Neuronal stem cell (in vitro differentiated cells): ENCODE measurements at places on chromosomes 2 and 18.
A peak's percentile ranks its signal among the peaks of the same experiment; 100 is the strongest.

- peaks cover 6% of the 10 kb centered on the region for H3K27me3 ChIP-seq
- no peak overlapping the region for H3K4me3 ChIP-seq
- no peak overlapping the region for H3K27ac ChIP-seq
- no peaks in the 10 kb centered on the region for H3K36me3 ChIP-seq
- H3K4me1 ChIP-seq, result no peaks in the 10 kb centered on the region
Measured at GRCh38 chr2:162126111-162126519, 25.9 kb downstream of the GCG start.

DNA sequence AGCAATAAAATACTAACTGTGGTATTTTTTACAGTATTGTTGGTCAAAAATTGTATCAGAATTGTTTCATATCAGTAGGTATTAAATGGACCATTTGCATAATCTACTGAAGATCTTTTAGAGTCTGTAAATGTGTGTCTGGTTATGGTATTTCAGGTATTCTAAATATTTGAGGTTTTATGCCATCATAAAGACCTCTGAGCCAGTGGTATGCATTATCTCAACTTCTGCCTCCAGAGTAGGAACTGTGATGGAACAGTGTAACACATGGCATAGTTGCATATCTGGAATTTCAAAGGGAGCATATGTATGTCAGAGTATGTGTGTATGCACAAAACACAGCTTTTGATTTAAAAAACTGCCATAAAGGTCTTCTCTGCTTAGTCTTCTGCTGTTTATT, 15.4 kb downstream of the GREB1L start:
- no peaks in the 10 kb centered on the region for H3K27me3 ChIP-seq
- no peak overlapping the region for H3K4me3 ChIP-seq
- no peak overlapping the region for H3K27ac ChIP-seq
- H3K36me3 ChIP-seq, result peaks cover 32% of the 10 kb centered on the region
- H3K4me1 ChIP-seq, result peaks cover 17% of the 10 kb centered on the region
- no peak for DNase-seq

DNA sequence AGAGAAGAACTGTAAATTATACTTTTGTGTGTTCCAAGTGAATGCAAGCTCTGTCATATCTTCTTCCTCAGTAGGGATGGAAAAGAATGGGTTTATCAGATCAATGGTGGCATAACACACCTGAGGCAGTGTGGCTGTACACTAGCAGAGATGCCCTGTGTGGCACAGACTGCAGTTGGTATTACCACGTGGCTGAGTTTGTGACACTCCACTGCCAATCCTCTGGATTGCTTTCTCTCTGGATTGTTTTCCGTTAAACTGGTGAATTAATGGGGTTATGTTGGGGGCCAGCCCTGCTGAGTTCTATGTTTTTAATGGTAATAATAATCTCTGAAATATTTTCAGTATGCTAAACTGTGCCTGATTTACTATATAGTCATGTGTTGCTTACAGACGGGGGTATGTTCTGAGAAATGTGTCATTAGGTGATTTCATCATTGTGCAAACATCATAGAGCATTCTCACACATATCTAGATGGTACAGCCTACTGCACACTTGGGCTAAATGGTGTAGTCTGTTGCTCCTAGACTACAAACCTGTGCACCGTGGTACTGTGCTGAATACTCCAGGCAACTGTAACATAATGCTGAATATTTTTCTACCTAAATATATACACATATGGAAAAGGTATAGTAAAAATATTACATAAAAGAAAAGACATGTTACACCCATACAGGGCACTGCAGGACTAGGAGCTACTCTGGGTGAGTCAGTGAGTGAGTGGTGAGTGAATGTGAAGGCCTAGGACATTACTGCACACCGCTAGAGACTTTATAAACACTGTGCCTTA, 84.7 kb upstream of the ST6GAL2 start:
- no peaks in the 10 kb centered on the region for H3K27me3 ChIP-seq
- H3K4me3 ChIP-seq, result no peak overlapping the region
- H3K27ac ChIP-seq, result no peak overlapping the region
- no peak for DNase-seq

DNA sequence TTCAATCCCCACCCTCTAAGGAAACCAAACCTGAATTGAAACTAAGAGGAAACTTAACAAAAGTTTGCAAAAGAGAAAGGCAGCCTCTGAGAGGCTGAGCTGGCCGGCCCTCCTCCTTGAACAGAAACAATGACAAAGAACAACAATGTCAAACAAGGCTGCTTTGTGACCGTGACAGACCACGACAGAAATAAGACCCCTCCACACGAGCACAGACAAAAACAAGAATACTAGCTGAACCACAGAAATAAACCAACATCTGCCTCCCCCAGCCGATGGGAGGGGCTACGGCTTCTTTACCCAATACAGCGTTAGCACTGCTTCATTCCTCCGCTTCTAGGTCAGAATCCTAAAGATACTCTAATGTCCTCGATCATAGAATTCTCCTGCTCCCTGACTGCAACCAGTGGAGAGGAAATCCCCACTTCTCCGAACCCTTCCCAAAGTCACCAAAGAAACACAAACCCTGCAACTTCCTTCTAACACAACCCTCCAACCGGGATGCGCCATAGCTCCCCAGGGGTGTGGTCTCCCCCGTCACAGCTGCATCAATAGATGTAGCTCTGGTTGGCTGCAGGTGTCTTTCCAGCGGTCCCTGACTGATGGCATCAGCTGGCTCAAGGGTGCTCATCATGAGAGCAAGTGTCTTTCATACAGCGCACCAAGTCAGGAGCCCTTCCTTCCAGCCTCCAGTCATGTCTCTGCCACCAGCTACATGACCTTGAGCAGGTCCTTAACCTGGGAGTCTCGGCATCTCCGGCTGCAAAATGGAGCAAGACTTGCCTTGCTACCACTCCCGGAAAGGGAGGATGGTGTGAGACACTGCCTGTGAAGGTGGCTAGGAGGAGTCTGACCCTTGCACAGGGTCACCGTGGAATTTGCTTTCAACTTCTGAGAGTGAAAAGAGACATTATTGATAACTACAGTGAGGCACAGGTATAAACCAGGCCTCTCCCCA, 198.6 kb downstream of the HAUS1 start:
- peaks cover 5% of the 10 kb centered on the region for H3K4me1 ChIP-seq
- no peak for DNase-seq
- H3K27me3 ChIP-seq, result peaks cover 6% of the 10 kb centered on the region
- H3K4me3 ChIP-seq, result peak overlapping the region; percentile 2
- no peaks in the 10 kb centered on the region for H3K36me3 ChIP-seq

DNA sequence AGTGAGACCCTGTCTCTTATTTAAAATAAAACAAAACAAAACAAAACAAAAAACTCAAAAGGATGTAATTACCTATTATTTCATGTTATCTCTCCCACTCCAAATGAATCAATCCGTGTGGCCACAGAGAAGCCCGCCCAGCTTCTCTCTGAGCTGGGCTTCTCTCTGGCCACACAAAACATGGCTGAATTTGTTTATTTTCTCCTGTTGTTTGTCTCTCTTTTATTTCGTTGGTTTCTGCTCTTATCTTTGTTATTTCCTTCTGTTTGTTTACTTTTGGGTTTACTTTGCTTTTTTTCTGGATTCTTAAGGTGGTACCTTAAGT, 1.5 kb upstream of the TRABD2A start:
- peaks cover 96% of the 10 kb centered on the region for H3K27me3 ChIP-seq
- no peak overlapping the region for H3K4me3 ChIP-seq
- H3K27ac ChIP-seq, result no peak overlapping the region
- no peak for DNase-seq
- H3K4me1 ChIP-seq, result peaks cover 14% of the 10 kb centered on the region

DNA sequence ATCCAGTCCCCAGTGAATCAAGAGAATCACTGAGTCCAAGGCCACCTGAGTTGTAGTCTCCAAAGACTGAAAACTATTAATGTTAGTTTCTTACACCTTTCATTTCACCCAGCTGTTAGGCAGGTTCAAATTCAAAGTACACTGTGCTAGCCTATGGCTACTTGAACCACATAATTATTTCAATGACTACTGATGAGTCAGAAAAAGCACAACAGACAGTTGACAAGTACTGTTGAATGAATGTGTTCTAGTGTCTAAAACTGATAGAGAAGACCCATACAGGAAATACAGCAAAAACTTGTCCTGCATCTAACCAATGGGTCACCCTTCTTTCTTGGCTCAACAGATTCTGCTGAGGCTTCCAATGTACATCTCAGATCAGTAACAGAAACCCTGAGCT, 160.9 kb downstream of the MYO5B start:
- H3K27me3 ChIP-seq, result peaks cover 4% of the 10 kb centered on the region
- H3K36me3 ChIP-seq, result no peaks in the 10 kb centered on the region
- H3K4me3 ChIP-seq, result no peak overlapping the region
- DNase-seq, result no peak
- H3K27ac ChIP-seq, result no peak overlapping the region

GRCh38 chr2:230666885-230667712, 45.5 kb upstream of the CAB39 start:
- no peak overlapping the region for H3K4me3 ChIP-seq
- no peak for DNase-seq
- H3K27ac ChIP-seq, result no peak overlapping the region
- H3K4me1 ChIP-seq, result no peaks in the 10 kb centered on the region

- H3K27ac ChIP-seq, result no peak overlapping the region
- no peaks in the 10 kb centered on the region for H3K27me3 ChIP-seq
- no peak overlapping the region for H3K4me3 ChIP-seq
- no peak for DNase-seq
- no peaks in the 10 kb centered on the region for H3K4me1 ChIP-seq
- no peaks in the 10 kb centered on the region for H3K36me3 ChIP-seq
Measured at GRCh38 chr2:76159042-76159648, 448.4 kb upstream of the GCFC2 start.

DNA sequence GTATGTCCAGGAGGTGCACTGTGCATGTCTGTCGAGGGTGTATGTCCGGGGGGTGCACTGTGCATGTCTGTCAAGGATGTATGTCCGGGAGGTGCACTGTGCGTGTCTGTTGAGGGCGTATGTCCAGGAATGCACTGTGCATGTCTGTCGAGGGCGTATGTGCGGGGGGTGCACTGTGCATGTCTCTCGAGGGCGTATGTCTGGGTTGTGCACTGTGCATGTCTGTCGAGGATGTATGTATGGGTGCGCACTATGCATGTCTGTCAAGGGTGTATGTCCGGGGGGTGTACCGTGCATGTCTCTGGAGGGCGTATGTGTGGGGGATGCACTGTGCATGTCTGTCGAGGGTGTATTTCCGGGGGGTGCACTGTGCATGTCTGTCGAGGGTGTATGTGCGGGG, 249.3 kb upstream of the MYT1L start:
- H3K4me3 ChIP-seq, result no peak overlapping the region
- DNase-seq, result no peak
- no peaks in the 10 kb centered on the region for H3K36me3 ChIP-seq
- no peaks in the 10 kb centered on the region for H3K27me3 ChIP-seq

DNA sequence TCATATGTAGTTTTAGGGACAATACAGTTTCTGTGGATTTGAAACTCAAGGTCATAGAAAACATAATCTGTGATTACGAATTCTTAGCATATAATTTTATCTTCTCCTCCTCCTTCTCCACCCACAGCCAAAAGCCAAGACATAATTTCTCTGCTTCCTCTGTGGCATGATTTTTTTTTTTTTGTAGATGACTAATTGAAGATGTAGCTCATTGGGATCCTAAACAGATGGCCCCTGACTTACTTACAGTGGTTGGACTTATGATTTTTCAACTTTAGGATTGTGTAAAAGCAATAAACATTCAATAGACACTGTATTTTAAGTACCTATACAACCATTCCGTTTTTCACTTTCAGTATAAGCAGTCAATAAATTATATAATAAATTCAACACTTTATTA, 42.3 kb downstream of the FSIP2 start:
- no peaks in the 10 kb centered on the region for H3K27me3 ChIP-seq
- no peak overlapping the region for H3K27ac ChIP-seq
- no peaks in the 10 kb centered on the region for H3K36me3 ChIP-seq
- no peak for DNase-seq
- H3K4me1 ChIP-seq, result no peaks in the 10 kb centered on the region
- no peak overlapping the region for H3K4me3 ChIP-seq

GRCh38 chr2:33099989-33100388, 153.2 kb downstream of the LTBP1 start:
- no peak for DNase-seq
- H3K27me3 ChIP-seq, result no peaks in the 10 kb centered on the region
- no peak overlapping the region for H3K4me3 ChIP-seq
- H3K36me3 ChIP-seq, result no peaks in the 10 kb centered on the region

DNA sequence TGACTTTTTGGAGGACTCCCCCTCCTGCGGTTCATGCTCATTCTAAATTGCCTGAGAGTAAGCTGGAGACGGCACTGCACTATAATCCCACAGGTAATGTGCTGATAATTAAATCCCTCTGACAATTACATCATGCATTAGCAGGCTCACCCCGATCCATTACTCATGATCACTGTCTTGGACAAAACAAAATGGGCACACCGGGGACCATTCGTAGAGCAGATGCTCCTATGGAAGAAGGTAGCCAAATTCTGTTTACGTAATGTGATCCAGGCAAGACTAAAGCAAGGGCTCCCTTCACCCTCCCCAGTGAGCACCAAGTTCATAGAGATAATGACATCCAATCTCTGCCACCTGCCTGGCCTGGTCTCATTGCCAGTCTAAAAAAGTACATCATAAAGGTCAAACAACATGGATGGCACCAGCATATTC, 657.1 kb upstream of the SOX11 start:
- H3K27me3 ChIP-seq, result no peaks in the 10 kb centered on the region
- no peaks in the 10 kb centered on the region for H3K36me3 ChIP-seq
- H3K4me1 ChIP-seq, result no peaks in the 10 kb centered on the region
- H3K27ac ChIP-seq, result no peak overlapping the region

- DNase-seq, result no peak
- H3K36me3 ChIP-seq, result no peaks in the 10 kb centered on the region
- no peak overlapping the region for H3K4me3 ChIP-seq
- H3K4me1 ChIP-seq, result peaks cover 9% of the 10 kb centered on the region
- H3K27me3 ChIP-seq, result no peaks in the 10 kb centered on the region
- H3K27ac ChIP-seq, result no peak overlapping the region
Measured at GRCh38 chr2:163640542-163641193, 95.1 kb downstream of the FIGN start.

DNA sequence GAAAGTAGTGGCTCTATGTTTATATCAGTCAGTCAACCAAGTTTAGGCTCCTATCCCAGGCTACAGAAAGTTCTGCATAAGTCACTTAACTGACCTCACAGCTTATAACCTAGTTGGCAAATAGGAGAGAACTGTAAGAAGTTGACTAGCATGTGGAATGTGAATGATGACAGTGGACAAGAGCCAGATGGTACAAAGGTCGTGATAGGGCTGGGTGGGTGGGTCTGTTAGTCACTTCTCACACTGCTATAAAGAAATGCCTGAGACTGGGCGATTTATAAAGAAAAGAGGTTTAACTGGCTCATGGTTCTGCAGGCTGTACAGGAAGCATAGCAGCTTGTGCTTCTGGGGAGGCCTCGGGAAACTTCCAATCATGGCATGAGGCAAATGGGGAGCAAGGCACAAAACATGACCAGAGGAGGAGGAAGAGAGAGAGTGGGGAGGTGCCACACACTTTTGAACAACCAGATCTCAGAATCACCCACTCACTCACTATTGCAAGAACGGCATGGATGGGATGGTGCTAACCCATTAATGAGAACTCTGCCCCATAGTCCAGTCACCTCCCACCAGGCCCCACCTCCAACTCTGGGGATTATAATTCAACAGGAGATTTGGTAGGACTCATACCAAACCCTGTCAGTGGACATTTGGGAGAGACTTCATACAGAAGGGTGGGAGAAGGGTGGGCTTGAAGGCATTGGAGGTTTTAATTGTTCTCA, 68.8 kb downstream of the LTBP1 start:
- no peak overlapping the region for H3K27ac ChIP-seq
- no peaks in the 10 kb centered on the region for H3K36me3 ChIP-seq
- H3K4me1 ChIP-seq, result peaks cover 10% of the 10 kb centered on the region
- H3K27me3 ChIP-seq, result no peaks in the 10 kb centered on the region
